Stimulated activated naive B cell treated with anti-CD40 and anti-IgM and Interleukin-4, amounts not matched to agents 10 μg/mL and 1 μg/mL and 100 μg/mL, for 72 hours (primary cell): ENCODE measurements at places on chromosomes 7 and 10.

- no peak for DNase-seq
Observed at GRCh38 chr7:32335107-32335506, 155.1 kb downstream of the LSM5 start.

- no peak for DNase-seq
Observed at GRCh38 chr7:20785157-20786048, 1.3 kb downstream of the SP8 start.

DNA sequence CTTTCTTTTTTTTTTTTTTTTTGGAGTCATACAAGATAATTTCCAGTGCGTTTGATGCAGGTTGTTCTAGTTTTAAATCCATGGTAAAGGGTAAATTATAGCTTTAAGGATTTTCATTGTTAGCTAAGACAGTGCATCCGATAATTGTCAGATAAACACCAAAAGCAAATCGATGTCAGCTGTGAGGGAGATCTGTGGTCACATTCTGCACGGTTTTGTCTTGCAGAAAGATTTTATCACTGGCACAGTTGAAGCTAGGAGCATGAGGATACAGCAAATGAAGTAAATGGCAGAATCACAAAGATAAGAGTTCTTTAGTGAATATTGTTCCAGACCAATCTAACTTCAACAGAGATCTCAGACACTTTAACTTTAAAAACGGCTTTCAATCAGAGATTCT, 648.8 kb upstream of the COBL start:
- DNase-seq: no peak

- no peak for DNase-seq
Observed at GRCh38 chr10:48842231-48842630, 97.4 kb downstream of the LRRC18 start.

- no peak for DNase-seq
Observed at GRCh38 chr7:15801551-15801950, 115.1 kb upstream of the MEOX2 start.

DNA sequence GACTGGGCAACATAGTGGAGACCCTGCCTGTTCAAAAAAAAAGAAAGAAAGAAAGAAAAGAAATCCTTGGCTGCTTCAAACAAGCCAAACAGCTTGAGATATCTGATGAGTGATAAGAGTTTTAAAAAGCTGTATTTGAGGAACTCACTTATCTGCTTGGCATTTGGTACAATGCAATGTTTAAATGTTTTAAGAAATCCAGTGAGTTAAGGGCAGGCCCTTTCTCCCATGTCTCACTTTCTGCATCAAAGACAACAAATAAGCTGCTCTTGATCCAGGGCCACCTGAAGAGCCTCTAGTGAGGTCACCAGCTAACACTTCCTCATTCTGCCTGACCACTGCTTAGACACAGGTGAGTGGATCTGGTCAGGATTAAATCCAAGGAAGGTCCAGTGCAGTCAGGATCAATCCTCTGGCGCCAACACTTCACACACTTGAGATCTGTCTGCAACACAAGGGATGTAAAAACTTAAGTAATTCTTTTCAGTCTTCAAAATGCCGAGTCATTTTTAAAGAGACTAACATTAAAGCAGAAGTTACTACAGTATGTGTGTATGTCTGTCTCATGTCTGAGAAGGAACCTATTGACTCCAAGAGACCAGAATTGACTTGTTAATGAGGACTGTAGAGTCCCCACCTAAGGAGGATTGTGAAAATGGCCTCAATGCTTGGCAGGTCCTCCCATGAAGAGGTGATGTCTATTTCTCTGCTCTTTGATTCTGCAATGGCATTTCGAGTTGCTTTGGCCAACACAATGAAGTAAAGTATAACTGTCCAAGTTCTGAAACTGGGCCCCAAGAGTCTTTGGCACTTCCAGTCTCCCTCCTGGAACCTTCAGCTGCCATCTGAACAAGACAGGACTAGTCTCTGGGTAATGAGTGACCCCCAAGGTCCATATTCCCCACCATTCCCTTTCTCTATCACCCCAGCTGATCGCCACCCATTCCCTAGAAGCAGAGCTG, 43.1 kb downstream of the CREB3L2 start:
- DNase-seq: no peak
